ENCODE measurements at places on chromosomes 13 and 19. TPM values are rescaled to one million over a fixed set of nuclear protein-coding genes. Genes with fewer than 3 reads are reported as not detected.

GRCh38 chr19:29365836-29366417 is 153.0 kb upstream of the UQCRFS1 start:
- no peak for DNase-seq

The AMER2 gene
- total RNA-seq: 143 TPM

GRCh38 chr13:112657850-112658445 is 31.9 kb upstream of the ATP11A start:
- DNase-seq: no peak

DNA sequence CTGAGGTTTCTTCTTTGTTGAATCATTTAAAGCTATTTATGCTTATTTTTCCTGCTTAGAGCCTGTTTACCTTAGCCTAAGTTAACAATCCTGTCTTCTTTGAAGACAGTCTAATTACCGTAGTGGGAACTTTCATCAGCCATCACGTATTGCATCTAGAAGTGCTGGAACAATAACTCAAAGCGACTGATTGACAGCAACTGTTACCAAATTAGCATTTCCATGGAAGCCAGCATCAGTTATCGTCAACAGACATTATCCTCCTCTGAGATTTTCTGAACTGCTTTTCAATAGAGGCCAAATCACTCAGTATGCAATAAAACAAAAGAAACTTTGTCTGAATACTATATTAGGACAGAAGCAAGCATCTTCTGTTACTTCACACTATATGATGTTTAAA is 433.3 kb upstream of the SLITRK1 start:
- DNase-seq: no peak

- peak; percentile 35 for DNase-seq
Measured at GRCh38 chr13:21625366-21625765, 21.4 kb upstream of the MICU2 start.

The MEDAG gene
- 0.82 TPM for total RNA-seq

The DHDH gene
- not detected for total RNA-seq

The SIAH3 gene
- total RNA-seq: 8.2 TPM

The TMPRSS9 gene
- 0.41 TPM for total RNA-seq

The SEMA6B gene
- 33.0 TPM for total RNA-seq

The IGFL3 gene
- not detected for total RNA-seq

DNA sequence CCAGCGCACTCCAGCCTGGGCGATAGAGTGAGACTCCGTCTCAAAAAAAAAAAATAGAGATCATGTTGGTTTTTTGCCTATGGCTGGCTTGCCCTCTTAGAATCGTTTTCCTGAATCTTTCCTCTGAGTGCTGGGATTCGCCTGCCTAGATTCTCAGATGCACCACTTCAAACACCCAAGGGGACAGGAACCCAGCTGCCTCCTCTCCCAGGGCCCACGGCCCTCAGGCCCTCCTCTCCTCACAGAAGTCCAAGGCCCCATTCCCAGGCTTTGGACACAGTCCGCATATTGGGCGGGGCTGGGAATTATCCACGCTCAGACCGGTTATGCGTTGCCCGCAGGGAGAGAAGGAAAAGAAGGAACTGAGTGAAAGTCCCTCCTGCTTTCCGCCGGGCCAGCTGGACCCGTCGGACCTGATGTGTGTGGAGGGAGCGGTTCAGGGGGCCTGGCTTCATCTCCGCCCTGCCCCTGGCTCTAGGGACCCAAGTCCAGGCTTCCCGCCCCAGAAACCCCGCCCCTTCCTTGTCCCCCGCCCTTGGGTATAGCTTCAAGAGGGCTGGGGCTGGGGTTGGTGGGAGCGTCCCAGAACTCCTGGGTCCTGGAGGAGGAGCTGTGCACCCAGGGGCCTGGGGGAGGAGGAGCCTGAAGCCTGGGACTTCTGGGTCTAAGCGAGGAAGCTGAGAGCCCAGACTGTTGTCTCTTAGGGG is 5.8 kb downstream of the PPFIA3 start:
- no peak for DNase-seq

DNA sequence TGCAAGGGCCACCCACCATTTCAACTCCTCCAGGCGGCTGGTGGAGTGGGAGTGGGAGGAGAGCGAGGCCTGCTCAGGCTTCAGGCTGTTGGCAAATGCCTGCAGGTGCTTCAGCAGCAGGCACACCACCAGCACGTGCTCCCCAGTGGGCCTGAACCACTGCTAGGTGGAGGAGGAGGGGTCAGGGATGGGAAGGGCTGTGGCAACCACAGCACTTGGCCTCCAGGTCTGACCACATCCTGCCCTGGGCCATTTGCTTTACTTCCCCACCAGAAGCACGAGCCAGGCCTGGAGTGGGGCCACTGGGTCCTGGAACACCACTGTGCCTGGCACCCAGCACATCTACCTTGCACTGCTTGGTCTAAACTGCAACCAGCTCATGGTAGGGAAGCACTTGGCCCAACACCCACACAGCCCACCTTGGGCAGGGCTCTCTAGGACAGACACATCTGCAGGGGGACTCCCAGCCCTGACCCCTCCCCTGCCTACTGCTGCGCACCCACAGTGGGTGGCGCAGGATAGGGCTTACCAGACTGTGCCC is 26.2 kb downstream of the TUBA3C start:
- no peak for DNase-seq

DNA sequence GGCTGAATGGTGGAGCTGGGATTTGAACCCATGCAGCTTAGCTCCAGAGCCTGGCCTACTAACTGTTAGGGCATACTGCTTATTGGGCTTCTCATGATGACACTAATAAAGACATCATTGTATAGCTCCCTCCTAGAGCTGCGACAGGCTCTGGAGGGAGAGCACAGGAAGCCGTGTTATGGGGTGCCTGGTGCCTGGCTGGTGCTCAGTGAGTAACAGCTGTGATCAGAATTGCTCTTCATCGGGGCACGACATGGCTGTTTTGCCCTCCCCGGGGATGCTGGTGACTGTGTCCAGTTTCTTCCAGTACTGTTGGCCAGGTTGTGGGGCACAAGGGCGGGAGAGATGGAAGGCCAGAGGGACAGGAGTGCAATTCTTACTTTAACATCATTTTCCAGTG is 5.1 kb downstream of the LYPD5 start:
- no peak for DNase-seq

GRCh38 chr13:74945637-74946036 is 536.3 kb downstream of the TBC1D4 start:
- no peak for DNase-seq

GRCh38 chr19:16198370-16198651 is 600 bp downstream of the AP1M1 start:
- no peak for DNase-seq

The AZU1 gene
- 0.41 TPM for total RNA-seq

The GNG7 gene
- total RNA-seq: 7.7 TPM

DNA sequence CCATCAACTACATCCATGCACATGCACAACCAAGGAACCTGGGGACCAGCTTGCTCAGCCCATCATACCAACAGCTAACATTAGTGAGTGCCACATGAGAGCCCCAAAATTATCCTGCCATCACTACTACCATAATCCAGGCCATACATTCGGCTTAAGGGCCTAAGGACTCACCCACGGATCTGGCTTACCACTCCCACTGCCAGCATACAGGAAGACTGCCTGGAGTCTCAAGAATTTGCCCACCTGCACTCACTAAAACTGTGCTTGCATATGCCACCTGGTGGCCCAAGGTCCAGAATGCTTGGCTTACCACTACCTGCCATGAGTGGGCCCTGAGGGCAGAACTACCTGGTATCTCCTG is 1562.9 kb upstream of the PRR20A start:
- DNase-seq: no peak

DNA sequence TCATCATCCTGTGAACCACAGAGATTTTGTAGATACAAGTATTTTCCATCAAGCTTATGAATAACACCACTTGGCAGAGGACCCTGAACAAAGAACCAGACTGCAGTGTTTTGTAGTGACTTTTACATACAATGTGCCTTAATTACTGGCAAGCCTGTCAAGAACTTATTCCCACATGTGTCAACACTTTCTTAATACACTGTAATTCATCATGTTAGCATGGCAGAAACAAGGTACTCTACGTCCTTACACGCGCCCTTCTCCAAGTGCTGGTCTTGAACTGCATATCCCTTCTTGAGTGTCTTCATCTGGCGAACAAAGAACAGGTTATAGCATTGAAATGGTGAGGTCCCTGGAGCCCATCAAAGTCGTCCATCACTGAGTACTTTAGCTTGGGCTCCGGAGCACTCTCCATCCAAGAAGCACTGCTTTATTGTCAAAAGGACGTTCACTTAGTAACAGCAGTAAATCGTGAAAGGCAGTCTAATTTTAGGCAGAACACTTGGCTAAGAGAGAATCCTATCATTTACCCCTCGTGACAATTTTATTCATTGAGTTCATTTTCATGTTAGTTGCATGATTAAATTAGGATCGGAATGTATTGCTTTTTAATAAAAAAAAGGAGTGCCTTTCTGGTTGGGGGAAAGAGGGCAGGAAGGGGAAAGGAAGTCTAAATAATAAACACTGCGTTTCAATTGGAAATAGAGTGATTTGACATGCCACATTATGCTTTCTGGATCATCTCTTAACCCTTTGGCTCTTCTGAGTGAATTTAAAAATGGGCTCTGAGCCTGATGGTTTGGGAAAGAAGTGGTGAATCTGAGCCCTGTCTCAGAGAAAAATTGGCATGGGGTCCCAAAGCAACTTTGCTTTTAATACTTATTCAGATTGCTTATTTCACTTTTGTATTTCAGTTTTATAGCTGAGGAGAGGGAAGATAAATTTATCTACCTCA is 376.1 kb downstream of the DLEU7 start:
- no peak for DNase-seq

The APOC1 gene
- 2.9 TPM for total RNA-seq

The GPR183 gene
- 0.82 TPM for total RNA-seq

GRCh38 chr19:8884416-8884815 is 52.2 kb downstream of the MBD3L1 start:
- no peak for DNase-seq

- DNase-seq: no peak
Measured at GRCh38 chr19:12015753-12016116, 19.7 kb downstream of the ZNF433 start.

The FXYD3 gene
- total RNA-seq: not detected

DNA sequence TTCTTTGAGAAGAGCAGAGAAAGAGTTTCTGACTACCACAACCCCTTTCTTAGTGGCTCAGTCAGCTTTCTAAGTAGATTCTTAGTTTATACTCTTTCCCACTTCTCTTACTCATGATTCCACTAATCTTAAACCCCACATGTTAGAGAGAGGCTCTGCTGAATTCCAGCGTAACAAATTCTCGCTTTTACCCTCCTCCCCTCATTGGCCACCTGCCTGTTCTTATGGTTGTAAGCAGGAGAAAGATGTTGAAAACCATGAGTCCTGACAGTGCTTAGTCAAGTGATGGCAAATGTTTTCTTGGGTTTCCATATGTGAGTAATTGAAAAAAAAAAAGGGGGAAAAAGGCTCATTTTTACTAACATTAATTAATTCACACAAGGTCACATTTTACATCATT is 125.9 kb downstream of the ZDHHC20 start:
- DNase-seq: no peak

- DNase-seq: no peak
Measured at GRCh38 chr19:50460161-50460765, 16.0 kb upstream of the EMC10 start.

The CEBPG gene
- total RNA-seq: 54.6 TPM

- DNase-seq: no peak
Measured at GRCh38 chr13:85638265-85638664, 161.0 kb downstream of the SLITRK6 start.

- DNase-seq: no peak
Measured at GRCh38 chr13:86729206-86729605, 930.0 kb upstream of the SLITRK6 start.

DNA sequence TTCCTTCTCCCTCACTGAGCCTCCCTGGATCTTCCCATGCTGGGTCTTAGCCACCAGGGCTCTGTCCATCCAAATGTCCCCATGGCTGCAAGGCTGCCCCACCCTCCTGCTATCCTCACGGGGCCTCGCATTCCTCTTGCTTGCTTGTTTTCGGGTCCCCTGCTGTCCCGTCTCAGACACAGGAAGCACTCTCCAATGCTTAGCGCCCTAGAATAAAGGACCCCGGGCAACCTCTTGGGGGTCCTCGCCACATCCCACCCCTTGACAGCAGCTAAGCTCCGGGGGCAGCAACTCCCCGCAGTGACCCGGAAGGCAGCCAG is 23.7 kb downstream of the SH3GL1 start:
- no peak for DNase-seq

DNA sequence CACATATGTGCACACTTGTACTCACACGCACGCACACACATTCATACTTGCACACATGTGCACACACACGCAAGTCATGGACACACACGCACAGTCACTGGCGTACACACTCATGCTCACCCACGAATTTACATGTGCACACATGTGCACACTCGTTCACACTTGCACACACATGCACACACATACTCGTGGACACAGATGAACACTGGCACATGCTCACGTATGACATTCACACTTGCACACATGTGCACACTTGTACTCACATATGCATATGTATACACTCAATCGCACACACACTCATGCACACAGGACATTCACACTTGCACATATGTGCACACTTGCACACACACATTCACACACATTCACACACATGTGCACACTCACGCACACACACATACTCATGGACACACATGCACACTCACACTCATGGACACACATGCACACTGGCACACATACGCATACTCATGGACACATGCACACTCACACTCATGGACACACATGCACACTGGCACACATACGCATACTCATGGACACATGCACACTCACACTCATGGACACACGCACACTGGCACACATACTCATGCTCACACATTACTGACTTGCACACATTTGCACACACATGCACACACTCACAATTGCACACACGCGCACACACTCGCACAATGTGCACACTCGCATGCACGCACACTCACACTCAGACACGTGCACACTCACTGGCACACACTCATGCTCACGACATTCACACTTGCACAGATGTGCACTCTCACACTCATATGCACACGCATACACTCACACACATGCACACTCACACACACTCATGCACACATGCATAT is 9.5 kb downstream of the SBK2 start:
- no peak for DNase-seq
